ENCODE measurements at places on chromosomes 12 and 14.
A peak's percentile ranks its signal among the peaks of the same experiment; 100 is the strongest.

- no peak for DNase-seq
Measured at GRCh38 chr14:60514741-60515491, 6.0 kb downstream of the SIX6 start.

GRCh38 chr14:101031186-101031585 is 127.7 kb upstream of the RTL1 start:
- no peak for DNase-seq

GRCh38 chr12:43336962-43337555 is 214.9 kb downstream of the ADAMTS20 start:
- no peak for DNase-seq

DNA sequence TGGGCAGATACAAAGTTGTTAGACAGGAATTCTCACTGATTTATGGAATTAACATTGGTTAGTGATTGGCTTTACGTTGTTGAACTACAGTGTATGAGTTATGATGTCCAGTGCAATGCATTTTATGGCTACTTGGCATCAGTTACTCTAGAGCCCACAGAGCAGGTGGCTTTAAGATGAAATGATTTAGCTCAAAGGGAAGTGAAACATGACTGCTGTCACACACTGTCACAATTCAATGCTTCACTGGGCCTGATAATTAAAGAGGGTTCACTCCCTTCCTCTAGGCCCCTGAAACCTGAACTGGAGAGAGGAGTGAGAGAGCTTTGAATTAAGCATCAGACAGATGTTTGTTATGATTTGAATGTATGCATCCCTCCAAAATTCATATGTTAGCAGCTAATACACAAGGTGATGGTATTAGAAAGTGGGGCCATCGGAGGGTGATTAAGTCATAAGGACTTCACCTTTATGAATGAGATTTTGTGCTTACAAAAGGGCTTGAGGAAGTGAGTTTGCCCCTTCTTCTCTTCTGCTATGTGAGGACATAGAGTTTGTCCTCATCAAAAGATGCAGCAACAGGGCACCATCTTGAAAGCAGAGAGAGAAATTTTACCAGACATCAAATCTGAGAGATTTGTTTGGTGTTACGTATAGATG is 175.8 kb upstream of the GRIN2B start:
- no peak for DNase-seq

- DNase-seq, result peak; percentile 95
Measured at GRCh38 chr12:118376089-118377020, at the start of gene SUDS3. SUDS3 (plus strand) TSS chr12:118376555; CDS start chr12:118376692, 137 bp downstream.

DNA sequence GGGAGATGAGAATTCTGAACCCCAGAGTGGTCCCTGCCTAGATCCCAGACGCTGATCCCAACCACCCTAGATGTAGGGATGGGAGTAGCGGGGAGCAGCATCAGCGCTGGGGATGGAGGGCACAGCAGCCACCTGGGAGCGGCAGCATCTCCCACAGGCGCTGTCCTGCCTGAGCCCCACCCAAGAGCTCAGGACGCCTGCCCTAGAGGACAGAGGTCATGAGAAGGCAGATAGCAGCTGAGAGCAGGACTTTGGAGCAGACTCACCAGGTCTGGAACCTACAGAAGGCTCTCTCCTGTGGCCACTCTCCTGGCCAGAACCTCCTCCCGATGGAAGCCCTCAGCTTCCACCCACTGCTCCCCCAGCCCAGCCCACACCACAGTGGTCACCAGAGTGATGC is 7.2 kb downstream of the CCDC85C start:
- no peak for DNase-seq

GRCh38 chr14:51546603-51547258 is 105.0 kb upstream of the FRMD6 start:
- no peak for DNase-seq

DNA sequence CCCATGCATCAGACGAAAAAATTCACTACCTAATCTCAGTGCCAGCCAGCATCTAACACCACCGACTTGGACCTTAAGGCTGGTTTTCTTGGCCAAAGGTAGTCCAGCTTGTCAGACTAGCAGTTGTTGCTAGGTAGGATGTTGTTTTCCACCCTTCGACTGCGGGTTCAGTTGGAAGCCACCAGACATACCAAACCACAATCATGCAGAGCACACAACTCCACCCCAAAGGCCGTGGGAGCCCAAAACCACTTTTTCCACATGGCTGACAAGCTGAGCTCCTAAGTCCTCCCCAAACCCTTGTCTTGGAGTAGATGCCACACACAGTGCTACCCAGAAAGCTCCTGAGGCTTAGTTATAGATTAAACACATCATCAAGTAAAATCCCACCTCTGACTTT is 46.8 kb downstream of the LRIG3 start:
- no peak for DNase-seq

GRCh38 chr12:50926415-50926814 is 25.9 kb upstream of the HIGD1C start:
- DNase-seq, result no peak

- DNase-seq, result no peak
Measured at GRCh38 chr12:80938397-80938796, 663 bp upstream of the LIN7A start.

- DNase-seq, result no peak
Measured at GRCh38 chr12:24488091-24488596, 460.8 kb downstream of the BCAT1 start.

- peak; percentile 68 for DNase-seq
Measured at GRCh38 chr14:91349481-91350074, 68.0 kb downstream of the CCDC88C start.

GRCh38 chr12:93061473-93062419 is 132.7 kb upstream of the EEA1 start:
- DNase-seq, result no peak

DNA sequence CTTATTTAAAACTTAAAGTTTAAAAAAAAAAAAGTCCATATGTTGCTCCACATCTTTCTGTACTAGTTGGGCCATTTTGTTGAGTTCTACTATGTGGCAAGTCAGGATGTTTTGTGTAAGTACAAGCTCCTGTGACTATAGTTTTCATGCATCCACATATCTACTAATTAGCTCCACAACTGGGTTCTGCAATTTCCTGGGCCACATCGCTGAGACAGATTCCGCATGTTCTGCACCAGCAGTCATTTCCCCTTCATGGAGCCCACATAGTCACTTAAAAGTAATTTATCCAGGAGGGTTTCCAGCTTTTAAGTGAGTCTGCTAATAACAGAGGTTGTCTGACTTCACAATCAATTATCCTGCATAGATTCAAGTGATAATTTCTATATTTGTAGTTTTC is 461.4 kb downstream of the ZFP36L1 start:
- no peak for DNase-seq

DNA sequence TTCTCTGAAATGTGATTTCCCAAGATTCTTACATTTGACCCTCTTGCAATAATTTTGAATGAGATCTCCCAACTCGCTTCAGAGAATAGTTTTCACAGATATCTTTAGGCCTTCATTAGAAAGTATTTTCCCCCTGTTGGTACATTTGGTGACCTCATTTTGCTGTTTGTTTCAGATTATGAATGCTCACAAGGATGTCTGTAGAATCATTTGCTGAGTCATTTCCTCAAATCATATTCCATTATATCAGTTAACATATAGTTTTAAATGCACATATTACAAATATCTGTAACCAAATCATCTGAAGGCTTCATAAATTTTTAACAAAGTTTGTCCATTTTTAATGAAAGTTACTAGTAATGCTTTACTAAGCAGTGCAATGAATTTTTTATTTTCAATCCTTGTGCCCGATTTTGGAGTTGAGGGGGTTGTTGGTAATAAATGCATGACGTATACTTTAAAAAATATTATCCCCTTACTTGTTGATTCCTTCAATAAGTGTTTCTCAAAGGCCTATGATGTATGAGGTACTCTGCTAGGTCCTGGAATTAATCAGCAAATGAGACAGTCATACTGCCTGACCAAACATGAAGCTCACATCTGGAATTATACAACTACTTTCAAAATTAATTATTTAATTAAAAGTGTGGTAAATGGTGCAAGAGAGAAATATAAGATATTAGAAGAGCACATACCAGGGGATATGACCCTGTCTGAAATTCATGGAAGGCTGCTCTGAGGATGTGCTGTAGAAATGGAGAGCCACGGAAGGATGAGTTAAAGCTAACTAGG is 126.9 kb upstream of the RAP1B start:
- DNase-seq, result no peak

DNA sequence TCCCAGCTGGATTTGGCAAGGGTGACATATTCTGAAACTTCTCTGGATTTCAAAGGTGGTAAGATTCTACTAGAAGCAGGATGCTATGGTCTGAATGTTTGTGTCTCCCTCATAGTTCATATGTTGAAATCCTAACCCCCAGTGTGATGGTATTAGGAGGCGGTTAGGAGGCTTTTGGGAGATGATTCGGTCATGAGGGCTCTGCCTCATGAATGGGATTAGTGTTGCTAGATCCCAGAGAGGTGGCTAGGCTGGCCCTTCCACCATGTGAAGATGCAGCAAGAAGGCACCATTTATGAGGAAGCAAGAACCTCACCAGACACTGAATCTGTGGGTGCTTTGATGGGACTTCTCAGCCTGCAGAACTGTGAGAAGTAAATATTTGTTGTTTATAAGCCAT is 11.0 kb upstream of the PEX5 start:
- no peak for DNase-seq

GRCh38 chr12:132191715-132192553 is 47.7 kb downstream of the NOC4L start:
- DNase-seq, result no peak

DNA sequence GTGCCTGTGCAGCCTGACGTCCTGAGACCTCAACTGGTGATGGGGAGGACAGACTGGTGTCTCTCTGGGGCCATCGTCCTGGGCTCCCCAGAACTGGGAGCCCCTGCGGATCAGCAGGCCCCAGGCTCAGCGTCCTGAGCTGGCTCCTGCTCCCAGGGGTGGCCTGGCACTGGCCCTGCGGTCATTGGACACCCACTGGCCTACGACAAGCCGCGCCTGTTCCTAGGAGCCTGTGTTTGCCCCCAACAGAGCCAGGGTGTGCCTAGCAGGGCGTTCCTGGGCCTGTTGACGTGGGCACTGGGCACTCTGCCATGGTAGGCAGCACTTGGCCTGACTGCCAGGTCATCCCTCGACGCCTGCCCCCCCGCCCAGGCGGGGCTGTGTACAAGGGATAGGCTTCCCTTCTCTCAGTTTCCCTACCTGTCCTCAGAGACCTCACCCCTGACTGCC is 8.4 kb downstream of the ADSS1 start:
- no peak for DNase-seq

- no peak for DNase-seq
Measured at GRCh38 chr14:103623308-103623707, 5.7 kb upstream of the KLC1 start.

DNA sequence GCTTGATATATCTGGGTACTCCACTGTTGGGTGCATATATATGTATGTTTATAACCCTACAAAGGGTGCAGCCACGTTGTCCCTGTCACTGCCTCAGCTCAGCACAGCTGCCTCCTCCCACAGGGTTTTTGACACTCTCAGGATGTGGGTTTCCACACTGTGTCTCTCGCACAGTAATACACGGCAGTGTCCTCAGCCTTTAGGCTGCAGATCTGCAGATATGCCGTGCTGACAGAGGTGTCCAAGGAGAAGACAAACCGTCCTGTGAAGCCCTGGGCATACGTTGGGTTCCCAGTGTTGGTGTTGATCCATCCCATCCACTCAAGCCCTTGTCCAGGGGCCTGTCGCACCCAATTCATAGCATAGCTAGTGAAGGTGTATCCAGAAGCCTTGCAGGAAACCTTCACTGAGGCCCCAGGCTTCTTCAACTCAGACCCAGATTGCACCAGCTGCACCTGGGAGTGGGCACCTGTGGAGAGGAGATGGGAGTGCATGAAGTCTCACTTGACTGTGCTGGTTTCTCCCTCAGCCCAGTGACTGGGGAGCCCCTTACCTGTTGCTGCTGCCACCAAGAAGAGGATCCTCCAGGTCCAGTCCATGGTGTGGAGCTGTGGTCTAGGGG is 498.7 kb downstream of the TMEM121 start:
- no peak for DNase-seq

GRCh38 chr14:69620211-69620611 is 8.8 kb downstream of the SUSD6 start:
- DNase-seq, result no peak

- DNase-seq, result no peak
Measured at GRCh38 chr12:116093915-116094314, 183.6 kb downstream of the MED13L start.

- no peak for DNase-seq
Measured at GRCh38 chr12:49061157-49061650, 610 bp upstream of the KMT2D start.

GRCh38 chr12:32558903-32559302 is 120.2 kb upstream of the DNM1L start:
- no peak for DNase-seq

DNA sequence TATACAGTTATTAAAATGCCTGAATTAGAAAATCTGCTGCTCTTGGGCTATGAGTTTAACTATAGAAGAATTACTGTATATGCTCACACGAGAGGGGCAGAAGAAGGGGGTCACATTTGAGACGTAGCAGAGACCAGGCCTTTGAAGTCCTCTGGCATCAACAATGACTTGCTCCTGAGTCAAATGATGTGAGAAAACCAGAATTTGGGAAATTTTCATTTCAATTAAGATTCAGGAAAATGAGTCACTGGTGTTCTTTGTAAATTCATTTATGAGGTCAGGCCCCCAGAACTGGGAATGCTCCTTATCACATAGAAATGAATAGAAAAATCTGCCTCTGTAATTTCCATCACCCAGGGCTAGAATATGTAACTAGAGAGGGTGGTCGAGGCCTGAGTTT is 92.9 kb downstream of the APAF1 start:
- no peak for DNase-seq

GRCh38 chr12:120237360-120238171 is 28.0 kb downstream of the PXN start:
- no peak for DNase-seq

- DNase-seq, result no peak
Measured at GRCh38 chr12:46174061-46174662, 94.7 kb downstream of the SLC38A1 start.

DNA sequence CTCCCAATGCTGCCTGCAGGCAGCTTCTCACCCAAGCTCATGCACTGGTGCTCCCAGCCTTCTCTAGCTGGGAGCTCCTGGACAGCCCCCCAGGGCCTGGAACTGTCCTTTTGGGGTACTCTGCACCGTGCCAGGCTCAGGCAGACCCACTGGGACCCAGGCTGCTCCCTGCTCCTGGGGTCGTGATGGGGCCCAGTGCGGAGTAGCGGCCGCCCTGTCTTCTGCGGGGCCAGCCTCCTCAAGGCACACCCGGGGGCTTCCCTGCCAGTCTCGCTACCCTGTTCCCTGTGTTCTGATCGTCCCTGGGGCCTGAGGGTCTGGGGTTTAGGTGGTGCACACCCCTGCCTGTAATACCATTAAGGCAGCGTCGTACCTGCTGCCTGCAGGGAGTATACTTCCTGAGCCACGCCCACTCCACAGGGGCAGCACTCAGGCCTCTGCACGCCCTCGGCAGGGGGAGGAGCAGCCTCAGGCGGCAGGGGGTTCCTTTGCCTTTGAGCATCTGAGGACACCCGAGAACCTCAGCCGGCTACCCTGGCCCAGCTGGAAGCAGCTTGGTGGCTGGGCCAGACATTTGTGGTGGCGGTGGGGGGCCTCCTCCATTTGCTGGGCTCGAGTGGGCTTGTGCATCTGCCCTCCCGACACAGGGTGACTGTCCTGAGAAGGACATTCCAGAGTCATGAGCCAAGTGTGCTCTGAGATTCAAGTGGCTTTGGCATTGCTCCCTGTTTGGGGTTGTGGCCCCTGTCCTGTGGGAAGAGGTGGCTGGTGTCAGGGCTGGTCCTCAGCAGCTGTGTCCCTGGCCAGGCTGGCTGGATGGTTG is 9.2 kb upstream of the CRIP2 start:
- DNase-seq, result no peak

- peak; percentile 55 for DNase-seq
Measured at GRCh38 chr12:92593734-92594402, 108.9 kb upstream of the PLEKHG7 start.

- DNase-seq, result no peak
Measured at GRCh38 chr12:126424696-126425095, 1359.5 kb downstream of the AACS start.

- DNase-seq, result no peak
Measured at GRCh38 chr12:3315201-3315661, 175.8 kb upstream of the PRMT8 start.
